ENCODE measurements at places on chromosomes 5 and 9. TPM values are rescaled to one million over a fixed set of nuclear protein-coding genes. Genes with fewer than 3 reads are reported as not detected.

DNA sequence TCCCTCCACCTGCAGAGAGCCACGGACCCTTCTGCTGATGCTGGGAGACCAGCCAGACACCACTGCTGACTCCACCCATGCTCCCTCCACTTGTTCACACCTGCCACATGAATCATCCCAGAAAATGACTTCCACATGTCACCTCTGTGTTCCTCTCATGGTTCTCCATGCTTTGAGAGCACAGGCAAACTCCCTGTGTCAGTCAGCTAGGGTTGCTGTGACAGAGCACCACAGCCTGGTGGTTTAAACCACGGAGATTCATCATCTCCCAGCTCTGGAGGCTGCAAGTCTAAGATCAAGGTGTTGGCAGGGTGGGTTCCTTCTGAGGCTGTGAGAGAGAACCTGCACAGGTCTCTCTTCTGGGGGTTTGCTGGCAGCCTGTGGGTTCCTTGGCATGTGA is 381.4 kb downstream of the GADD45G start:
- DNase-seq, result no peak
- H3K36me3 ChIP-seq, result no peaks in the 10 kb centered on the region
- H3K4me3 ChIP-seq, result no peak overlapping the region
- no peak overlapping the region for H3K27ac ChIP-seq
- H3K27me3 ChIP-seq, result no peaks in the 10 kb centered on the region

DNA sequence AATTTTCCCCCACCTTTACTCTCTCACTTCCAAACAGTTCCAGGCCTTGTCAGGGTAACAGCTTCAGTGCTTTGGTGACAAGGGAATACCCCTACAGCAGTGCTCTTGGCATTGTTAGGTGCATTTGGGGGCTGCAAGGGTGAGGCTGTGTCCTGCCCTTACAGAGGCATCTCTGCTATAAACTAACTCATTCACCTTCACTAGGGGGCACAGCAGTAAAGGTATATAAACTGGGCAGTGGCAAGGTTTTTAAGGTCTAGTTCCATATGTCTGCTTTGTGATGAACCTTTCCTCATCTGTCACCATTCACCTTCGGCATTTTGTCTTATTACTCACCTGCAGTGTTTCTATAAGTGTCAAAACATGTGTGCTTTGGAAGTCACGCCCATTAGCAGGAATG is 79.1 kb upstream of the GPR151 start:
- H3K4me1 ChIP-seq, result no peaks in the 10 kb centered on the region
- DNase-seq, result no peak
- no peaks in the 10 kb centered on the region for H3K27me3 ChIP-seq
- H3K36me3 ChIP-seq, result no peaks in the 10 kb centered on the region

- peak overlapping the region; percentile 87 for H3K27ac ChIP-seq
- H3K36me3 ChIP-seq, result no peaks in the 10 kb centered on the region
- peaks cover 74% of the 10 kb centered on the region for H3K4me1 ChIP-seq
- no peak for DNase-seq
Measured at GRCh38 chr5:150139334-150139733, 16.3 kb downstream of the PDGFRB start.

GRCh38 chr9:3887786-3888496 is 362.1 kb upstream of the RFX3 start:
- no peak overlapping the region for H3K4me3 ChIP-seq
- DNase-seq, result no peak
- H3K27me3 ChIP-seq, result no peaks in the 10 kb centered on the region
- H3K4me1 ChIP-seq, result no peaks in the 10 kb centered on the region
- H3K27ac ChIP-seq, result no peak overlapping the region

GRCh38 chr5:6829150-6829784 is 116.0 kb downstream of the TENT4A start:
- H3K4me3 ChIP-seq, result no peak overlapping the region
- H3K4me1 ChIP-seq, result no peaks in the 10 kb centered on the region
- no peak for DNase-seq
- H3K36me3 ChIP-seq, result no peaks in the 10 kb centered on the region

The C5orf34 gene
- total RNA-seq, result 1.8 TPM

GRCh38 chr5:127416906-127417305 is 100.5 kb upstream of the PRRC1 start:
- DNase-seq, result no peak
- no peaks in the 10 kb centered on the region for H3K4me1 ChIP-seq
- no peak overlapping the region for H3K4me3 ChIP-seq

GRCh38 chr9:76049341-76049740 is 158.9 kb downstream of the PCSK5 start:
- no peak overlapping the region for H3K27ac ChIP-seq
- no peak for DNase-seq
- no peaks in the 10 kb centered on the region for H3K4me1 ChIP-seq

The FST gene
- 11.3 TPM for total RNA-seq

DNA sequence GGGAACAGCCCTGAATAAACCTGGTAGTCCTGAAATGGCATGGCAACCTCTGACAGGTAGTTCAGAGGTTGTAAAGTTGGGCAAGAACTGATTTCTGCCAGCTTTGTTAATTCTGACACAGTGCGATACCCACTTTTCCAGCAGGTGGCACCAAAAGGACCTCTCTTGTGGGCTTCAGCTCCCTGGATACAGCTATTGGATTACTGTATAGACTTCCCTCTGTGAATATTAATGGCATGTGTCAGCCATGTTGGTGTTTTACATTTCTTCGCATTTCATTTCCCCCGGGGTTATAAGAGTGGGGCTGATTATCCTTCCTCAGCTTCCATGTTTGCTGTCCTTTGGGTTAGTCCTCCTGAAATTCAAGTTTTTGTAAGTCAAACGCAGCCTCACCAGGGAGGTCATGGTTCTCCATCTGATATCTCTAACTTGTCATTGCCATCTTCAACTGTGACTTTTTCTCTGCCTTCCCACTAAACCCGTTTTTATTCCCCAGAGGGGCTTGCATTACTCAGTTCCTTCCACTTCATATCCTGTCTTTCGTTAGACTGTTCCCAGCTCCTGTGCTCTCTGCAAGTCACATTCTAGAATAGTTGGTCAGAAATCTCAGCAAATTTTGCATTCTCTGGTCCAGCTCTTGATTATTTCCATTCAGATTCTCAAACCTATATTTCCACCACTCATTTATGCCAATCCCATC is 135.6 kb downstream of the LIFR start:
- no peaks in the 10 kb centered on the region for H3K36me3 ChIP-seq
- no peak for DNase-seq
- no peak overlapping the region for H3K27ac ChIP-seq
- no peaks in the 10 kb centered on the region for H3K27me3 ChIP-seq
- no peak overlapping the region for H3K4me3 ChIP-seq

The PCDHGA10 gene
- 7.4 TPM for total RNA-seq

The CTXN3 gene
- not detected for total RNA-seq

DNA sequence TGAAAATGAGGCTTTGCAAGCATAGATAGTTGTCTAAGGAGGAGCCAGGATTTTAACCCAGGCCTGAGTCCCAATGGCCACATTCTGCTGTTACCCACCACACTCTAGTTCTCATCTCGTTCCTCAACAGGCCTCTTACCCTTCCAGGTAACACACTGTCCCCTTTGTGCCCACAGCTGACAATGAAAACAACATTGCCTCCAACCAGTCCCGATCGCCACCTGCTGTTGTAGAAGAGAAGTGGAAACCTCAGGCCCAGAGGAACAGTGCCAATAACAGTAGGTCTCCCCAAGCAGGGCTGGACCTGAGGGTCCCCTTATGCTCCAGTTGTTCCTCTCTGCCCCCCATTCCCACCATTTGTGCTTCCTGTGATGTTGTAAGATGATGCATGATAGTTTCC is 30.4 kb downstream of the AMBP start:
- no peak overlapping the region for H3K4me3 ChIP-seq
- no peaks in the 10 kb centered on the region for H3K36me3 ChIP-seq
- no peaks in the 10 kb centered on the region for H3K4me1 ChIP-seq
- no peak overlapping the region for H3K27ac ChIP-seq
- no peaks in the 10 kb centered on the region for H3K27me3 ChIP-seq

DNA sequence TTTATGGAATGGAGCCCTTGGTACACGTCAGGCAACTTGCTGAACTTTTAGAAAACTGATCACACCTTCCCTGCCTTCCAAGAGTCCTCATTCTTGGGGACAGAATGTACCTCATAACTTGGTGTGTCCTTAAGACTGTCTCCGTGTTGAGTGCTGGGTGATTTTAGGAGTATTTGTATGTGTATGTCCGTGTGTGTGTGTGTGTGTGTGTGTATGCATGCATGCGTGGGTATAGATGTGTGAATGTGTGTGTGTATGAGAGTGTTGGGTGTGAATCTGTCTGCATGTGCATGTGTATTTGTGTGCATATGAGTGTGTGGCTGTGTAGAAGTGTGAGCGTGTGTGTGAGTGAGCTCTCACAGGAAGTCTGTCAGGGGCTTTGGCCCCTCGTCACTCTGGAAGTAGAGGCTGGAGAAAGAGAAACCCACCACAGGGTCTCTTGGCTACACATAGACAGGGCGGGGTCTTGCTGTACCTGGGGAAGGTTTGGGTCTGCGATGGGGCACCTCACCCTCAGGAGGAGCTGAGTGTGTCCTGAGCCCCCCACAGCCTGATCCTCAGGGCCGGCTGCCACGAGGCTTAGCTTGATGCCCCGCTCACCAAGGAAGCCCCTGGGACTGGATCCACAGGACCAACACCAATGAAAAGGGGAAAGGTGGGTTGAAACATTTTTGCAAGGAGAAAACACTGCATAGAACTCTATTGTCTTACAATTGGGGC is 33.1 kb upstream of the ANKRD33B start:
- H3K4me3 ChIP-seq, result no peak overlapping the region
- no peak overlapping the region for H3K27ac ChIP-seq
- no peaks in the 10 kb centered on the region for H3K36me3 ChIP-seq
- no peaks in the 10 kb centered on the region for H3K27me3 ChIP-seq
- DNase-seq, result no peak

DNA sequence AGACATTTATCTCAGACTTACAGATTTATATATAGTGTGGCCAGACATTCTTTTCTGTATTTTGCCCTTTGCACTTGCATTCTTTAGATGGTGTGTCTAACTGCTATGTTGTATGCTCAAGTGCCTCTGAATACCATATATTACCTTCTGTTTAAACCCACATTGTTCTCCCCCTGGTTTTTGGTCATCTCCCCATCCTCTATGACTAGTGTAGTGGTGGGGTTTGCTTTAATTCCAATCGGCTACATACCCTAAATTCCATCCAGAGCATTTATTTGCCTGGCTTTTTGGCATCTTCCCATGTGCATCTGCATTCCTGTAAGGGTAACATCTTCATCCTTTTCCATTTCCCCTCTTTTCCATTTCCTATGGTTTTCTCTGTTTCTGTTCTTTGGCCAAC is 271.0 kb upstream of the SLC30A5 start:
- no peaks in the 10 kb centered on the region for H3K4me1 ChIP-seq
- no peaks in the 10 kb centered on the region for H3K27me3 ChIP-seq

- no peaks in the 10 kb centered on the region for H3K36me3 ChIP-seq
- no peak for DNase-seq
- H3K4me3 ChIP-seq, result no peak overlapping the region
- no peaks in the 10 kb centered on the region for H3K27me3 ChIP-seq
Measured at GRCh38 chr9:123290764-123291163, 22.4 kb upstream of the STRBP start.

GRCh38 chr5:143662020-143662419 is 149.9 kb upstream of the HMHB1 start:
- H3K4me1 ChIP-seq, result no peaks in the 10 kb centered on the region
- no peak for DNase-seq
- H3K36me3 ChIP-seq, result no peaks in the 10 kb centered on the region
- no peak overlapping the region for H3K27ac ChIP-seq
- H3K4me3 ChIP-seq, result no peak overlapping the region

The RNF44 gene
- 8.8 TPM for total RNA-seq

GRCh38 chr5:128711216-128711615 is 173.2 kb upstream of the FBN2 start:
- H3K27ac ChIP-seq, result no peak overlapping the region
- H3K4me3 ChIP-seq, result no peak overlapping the region
- H3K36me3 ChIP-seq, result no peaks in the 10 kb centered on the region
- H3K4me1 ChIP-seq, result no peaks in the 10 kb centered on the region
- no peak for DNase-seq

The PTAR1 gene
- total RNA-seq, result 31.1 TPM

GRCh38 chr5:123208668-123209501 is 119.8 kb downstream of the PRDM6 start:
- H3K4me3 ChIP-seq, result no peak overlapping the region
- H3K36me3 ChIP-seq, result no peaks in the 10 kb centered on the region
- H3K27me3 ChIP-seq, result no peaks in the 10 kb centered on the region
- no peak for DNase-seq
- peak overlapping the region; percentile 33 for H3K27ac ChIP-seq
- peaks cover 15% of the 10 kb centered on the region for H3K4me1 ChIP-seq

- no peaks in the 10 kb centered on the region for H3K36me3 ChIP-seq
- H3K27ac ChIP-seq, result peak overlapping the region; percentile 42
- no peak for DNase-seq
- no peaks in the 10 kb centered on the region for H3K4me1 ChIP-seq
- no peaks in the 10 kb centered on the region for H3K27me3 ChIP-seq
Measured at GRCh38 chr9:68426755-68427154, 70.3 kb downstream of the PGM5 start.

The ANGPTL2 gene
- 24.6 TPM for total RNA-seq

The ZBTB6 gene
- total RNA-seq, result 11.3 TPM

The TAF11L10 gene
- total RNA-seq, result not detected

DNA sequence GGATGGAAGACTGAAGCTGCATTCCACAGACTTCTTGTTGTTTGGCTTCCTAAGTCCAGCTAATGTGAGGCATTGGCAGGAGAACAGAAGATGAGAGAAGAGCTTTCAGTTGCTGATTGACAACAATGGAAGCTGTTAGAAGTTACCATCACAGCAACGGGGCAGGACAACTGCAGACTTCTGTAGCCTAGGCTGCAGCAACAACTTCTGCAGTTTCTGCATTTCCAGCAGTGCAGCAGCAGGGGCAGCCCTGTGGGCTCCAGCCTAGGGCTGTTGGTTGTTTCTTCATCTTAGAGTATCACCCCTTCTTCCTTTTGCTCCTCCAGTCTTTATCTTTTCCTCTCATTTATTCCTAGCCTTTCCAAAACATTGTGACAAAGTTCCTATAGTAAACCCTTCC is 528.8 kb upstream of the PTGER4 start:
- H3K4me3 ChIP-seq, result no peak overlapping the region
- H3K27me3 ChIP-seq, result no peaks in the 10 kb centered on the region
- H3K4me1 ChIP-seq, result no peaks in the 10 kb centered on the region
- no peak overlapping the region for H3K27ac ChIP-seq
- no peak for DNase-seq

The SELENOP gene
- total RNA-seq, result 322 TPM

The ENC1 gene
- 3.9 TPM for total RNA-seq

- H3K4me1 ChIP-seq, result no peaks in the 10 kb centered on the region
- no peak overlapping the region for H3K27ac ChIP-seq
- no peaks in the 10 kb centered on the region for H3K27me3 ChIP-seq
- DNase-seq, result no peak
- no peaks in the 10 kb centered on the region for H3K36me3 ChIP-seq
- no peak overlapping the region for H3K4me3 ChIP-seq
Measured at GRCh38 chr5:150350524-150351344, 6.8 kb upstream of the TCOF1 start.

GRCh38 chr9:87601176-87601575 is 103.5 kb downstream of the DAPK1 start:
- DNase-seq, result no peak
- no peak overlapping the region for H3K4me3 ChIP-seq
- H3K36me3 ChIP-seq, result no peaks in the 10 kb centered on the region
- H3K4me1 ChIP-seq, result no peaks in the 10 kb centered on the region
- no peaks in the 10 kb centered on the region for H3K27me3 ChIP-seq
